NCI-H510A (cell line): ENCODE measurements at places on chromosomes 6 and 20.
A peak's percentile ranks its signal among the peaks of the same experiment; 100 is the strongest.

DNA sequence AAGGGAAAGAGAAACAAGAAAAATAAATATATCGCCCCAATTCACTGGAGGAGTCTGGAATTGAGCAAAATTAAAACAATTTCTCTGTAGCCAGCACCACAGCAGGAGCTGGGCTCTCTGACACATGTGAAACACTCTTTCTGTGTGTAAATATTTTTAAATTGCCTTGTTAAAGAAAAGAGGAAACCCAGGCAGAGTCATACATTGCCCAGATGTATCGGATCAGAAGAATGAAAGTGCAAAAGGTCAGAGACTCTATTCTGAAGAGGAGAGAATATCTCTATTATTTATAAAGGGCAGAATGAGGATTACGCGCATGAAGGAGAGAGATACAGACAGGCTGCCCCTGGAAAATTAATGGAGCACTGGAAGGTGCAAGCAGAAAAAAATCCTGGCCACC is 127.0 kb upstream of the MAN1A1 start:
- DNase-seq = no peak

DNA sequence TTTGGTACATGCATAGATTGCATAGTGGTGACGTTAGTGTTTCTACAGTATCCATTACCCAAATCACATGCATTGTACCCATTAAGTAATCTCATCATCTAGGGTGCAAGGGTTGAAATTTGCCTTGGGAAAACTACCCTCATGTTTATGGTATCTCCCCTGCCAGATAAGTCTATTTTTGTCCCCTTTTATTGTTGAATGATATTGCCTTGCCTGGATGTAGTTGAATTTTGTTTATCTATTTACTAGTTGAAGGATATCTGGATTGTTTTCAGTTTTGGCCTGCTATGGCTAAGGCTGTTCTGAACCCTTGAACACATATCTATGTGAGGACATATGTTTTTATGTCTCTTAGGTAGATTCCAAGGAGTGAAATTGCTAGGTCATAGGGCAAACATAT is 13.4 kb downstream of the HLA-DRB1 start:
- DNase-seq = no peak

DNA sequence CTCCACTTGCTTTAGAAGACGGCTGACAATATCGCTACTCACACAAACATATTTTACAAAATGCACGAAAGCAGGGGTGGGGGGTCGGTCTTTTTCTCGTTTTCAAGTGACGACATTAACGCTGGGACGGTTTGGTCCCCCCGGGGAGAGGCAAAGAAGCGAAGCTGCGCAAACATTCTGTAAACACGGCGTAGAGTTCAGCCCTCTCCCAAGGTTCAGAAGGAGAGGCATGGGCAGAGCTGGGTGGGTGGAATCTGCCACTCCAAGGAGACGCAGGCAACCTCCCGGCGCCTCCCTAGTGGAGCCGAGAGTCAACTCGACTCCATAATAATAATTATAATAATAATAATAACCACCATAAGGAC is 2.4 kb downstream of the NKX2-2 start:
- DNase-seq = no peak

- DNase-seq = peak; percentile 65
These were observed 58.4 kb downstream of the TRIM38 start for GRCh38 chr6:26021001-26021349.

- no peak for DNase-seq
These were observed 391.6 kb downstream of the ADGRB3 start for GRCh38 chr6:69026715-69027114.

- no peak for DNase-seq
These were observed 92.6 kb downstream of the UTRN start for GRCh38 chr6:144377586-144378210.

- no peak for DNase-seq
These were observed 1.9 kb upstream of the NKAIN4 start for GRCh38 chr20:63255931-63256704.

GRCh38 chr20:50149481-50150254 is 3.9 kb downstream of the PEDS1 start:
- DNase-seq = no peak

DNA sequence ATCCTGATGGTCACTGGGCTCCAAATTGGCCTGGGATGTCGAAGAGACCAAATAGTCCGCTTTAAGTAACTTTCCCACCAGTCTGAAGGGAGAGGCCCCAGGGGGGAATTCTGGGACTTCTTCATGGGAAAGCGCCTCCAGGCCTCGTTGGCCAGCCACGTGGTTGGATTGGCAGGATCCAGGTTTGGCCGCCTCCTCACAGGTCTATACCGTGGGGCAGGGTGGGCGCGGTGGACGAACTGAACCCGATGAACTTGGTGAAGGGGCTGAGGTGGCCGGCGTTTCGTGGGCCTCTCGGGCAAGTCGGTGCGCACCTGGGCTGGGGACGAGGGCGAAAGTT is 297 bp downstream of the POM121L2 start:
- no peak for DNase-seq

- no peak for DNase-seq
These were observed 116.3 kb downstream of the TAF4 start for GRCh38 chr20:61949363-61949713.

DNA sequence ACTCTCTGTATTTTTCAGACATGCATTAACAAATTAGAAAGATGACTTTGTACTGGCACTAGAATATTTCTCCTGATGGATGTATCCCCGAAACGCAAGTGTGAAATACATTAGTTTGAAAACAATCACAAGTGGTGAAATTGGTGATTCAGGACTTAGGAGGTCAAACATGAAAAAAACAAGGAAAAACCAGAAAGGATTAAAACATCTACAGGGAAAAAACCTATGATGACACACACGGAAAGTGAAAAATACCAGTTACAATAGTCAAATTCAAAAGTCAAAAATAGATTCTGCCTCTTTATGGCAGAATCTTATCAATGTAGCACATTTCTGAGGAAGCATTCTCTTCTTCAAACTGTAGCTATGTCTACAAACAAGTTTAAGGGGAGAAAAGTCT is 129.0 kb upstream of the SGK1 start:
- no peak for DNase-seq

GRCh38 chr6:89527634-89528033 is 94.7 kb downstream of the ANKRD6 start:
- DNase-seq = no peak

DNA sequence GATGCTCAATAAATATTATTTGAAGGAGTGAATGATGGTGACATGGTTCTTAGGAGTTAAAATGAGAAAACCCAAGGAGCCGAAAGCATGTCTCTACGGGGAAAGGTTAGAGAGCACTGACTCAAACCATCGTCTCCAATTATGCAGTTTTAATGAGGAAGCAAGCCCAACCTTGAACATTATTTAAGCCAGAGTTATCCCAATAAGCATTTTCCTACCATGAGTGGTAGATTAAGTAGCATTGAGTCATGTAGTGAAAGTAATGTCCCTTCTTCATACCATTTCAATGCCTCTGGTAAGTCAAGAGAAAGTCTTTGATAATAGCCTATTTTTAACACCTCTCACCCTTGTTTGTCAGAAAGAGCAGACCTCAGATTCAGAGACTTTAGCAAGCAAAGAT is 13.5 kb downstream of the TSHZ2 start:
- DNase-seq = no peak

GRCh38 chr6:50837589-50838445 is 19.1 kb downstream of the TFAP2B start:
- no peak for DNase-seq

- DNase-seq = no peak
These were observed 144.3 kb upstream of the ZNF184 start for GRCh38 chr6:27617046-27617687.

GRCh38 chr6:132084811-132085509 is 133.8 kb upstream of the CCN2 start:
- DNase-seq = no peak

DNA sequence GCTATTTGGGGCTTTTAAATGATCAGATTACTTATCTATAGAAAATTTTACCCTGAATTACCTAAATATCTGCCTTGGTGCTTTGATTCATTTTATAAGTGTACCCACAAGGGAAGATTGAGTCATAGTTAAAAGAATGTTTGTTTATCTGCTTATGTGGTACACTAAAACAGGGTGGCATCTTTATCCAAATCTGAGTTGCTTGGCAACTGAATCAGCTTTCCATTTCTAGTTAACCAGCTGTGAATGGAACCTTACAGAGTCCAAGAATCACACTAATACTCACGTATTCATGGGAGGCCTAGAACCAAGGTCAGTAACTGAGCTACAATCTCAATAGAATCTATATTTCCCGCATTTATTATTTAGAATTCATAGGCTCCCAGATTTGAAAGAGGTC is 44.0 kb upstream of the CAP2 start:
- no peak for DNase-seq

GRCh38 chr6:33663028-33663427 is 41.9 kb downstream of the ITPR3 start:
- no peak for DNase-seq

DNA sequence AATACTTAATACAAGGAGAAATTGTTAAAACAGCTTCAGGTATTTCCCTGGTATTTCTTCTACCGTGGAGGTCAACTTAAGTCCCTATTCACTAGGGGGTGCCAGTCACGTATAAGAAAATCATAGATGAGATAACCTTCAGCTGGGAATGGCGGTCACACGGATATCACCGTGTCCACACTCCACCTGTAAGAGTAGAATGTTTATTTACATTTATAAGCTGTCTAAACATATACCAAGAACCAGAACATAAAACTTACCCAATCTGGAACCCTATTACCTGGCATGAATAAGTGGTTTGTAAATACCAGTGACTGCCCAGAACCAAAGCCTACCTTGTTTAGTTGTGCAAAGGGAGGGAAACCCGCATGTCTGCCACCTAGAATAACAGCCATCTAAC is 1.9 kb upstream of the ELOVL4 start:
- peak; percentile 35 for DNase-seq

DNA sequence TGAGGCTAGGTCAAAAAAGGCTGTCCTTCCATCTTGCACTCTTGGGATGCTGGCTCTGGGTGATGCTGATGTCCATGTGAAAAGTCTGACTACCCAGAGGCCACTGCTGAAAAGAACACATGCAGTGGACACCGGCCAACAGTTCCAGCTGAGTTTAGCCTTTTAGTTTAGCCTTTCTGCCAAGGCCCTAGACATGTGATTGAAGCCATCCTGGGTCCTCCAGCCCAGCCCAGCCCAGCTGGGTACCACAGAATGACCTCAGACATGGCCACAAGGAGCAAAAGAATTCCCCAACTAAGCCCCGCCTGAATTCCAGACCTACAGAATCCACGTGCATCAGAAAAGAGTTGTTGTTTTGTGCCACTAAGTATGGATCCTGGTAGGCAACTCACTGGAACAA is 17.4 kb downstream of the PIGT start:
- no peak for DNase-seq

DNA sequence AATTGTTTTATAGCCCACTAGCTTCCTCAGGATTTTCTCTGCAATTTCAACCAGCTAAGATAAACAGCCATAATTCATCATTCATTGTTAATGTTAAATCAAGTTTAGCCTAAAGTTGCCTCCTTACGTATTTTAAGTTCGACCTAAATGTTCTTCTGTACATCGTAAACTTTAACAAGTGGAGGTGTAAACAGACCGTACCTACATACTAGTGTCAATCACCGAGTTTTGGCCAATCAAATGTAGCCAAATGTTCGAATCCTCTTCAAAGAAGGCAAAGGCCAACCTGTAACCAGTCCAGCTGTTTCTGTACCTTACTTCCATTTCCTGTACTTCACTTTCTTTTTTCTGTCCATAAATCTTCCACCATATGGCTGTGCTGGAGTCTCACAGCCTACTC is 13.5 kb downstream of the MBOAT1 start:
- no peak for DNase-seq

GRCh38 chr20:12030470-12030869 is 112.8 kb downstream of the BTBD3 start:
- DNase-seq = peak; percentile 33

GRCh38 chr6:71031912-71032311 is 75.1 kb upstream of the B3GAT2 start:
- DNase-seq = no peak

DNA sequence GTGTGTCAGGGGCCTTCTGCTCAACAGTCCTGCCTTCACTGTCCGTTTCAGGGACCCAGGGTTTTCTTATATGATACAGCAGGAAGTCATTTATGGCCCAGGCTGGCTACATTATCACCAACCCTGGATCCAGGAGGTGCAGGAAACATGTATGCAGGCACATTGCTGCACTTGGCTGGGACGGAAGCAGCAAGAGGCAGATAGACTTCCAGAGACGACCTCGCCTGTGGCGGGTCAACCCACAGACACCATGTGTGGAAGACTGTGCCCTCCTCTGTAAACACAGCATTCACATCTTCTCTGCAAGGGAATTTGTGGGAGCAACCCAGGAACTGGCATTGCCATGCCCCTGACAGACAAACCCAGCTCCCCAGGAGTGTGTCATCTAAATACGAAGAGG is 43.7 kb downstream of the TBC1D7 start:
- no peak for DNase-seq

GRCh38 chr20:653590-654416 is 803 bp upstream of the SRXN1 start:
- no peak for DNase-seq

DNA sequence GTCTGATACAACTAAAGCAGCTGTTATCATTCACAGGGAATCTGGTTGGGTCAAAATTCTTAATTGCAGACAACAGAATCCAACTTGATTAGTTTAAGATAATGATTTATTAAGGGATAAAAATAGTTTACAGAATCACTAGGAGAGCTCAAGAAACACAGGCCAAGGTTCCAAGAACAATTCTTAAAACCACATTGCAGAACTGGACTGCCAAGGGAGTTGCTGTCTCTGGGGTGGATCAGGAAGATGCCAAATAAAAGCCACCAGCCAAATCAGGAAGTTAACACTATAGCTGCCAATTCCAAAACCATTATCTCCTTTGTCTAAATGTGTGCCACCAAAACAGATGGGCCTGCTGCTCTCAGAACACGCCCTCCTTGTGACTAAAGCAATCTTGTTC is 53.7 kb downstream of the NUDT3 start:
- DNase-seq = no peak

DNA sequence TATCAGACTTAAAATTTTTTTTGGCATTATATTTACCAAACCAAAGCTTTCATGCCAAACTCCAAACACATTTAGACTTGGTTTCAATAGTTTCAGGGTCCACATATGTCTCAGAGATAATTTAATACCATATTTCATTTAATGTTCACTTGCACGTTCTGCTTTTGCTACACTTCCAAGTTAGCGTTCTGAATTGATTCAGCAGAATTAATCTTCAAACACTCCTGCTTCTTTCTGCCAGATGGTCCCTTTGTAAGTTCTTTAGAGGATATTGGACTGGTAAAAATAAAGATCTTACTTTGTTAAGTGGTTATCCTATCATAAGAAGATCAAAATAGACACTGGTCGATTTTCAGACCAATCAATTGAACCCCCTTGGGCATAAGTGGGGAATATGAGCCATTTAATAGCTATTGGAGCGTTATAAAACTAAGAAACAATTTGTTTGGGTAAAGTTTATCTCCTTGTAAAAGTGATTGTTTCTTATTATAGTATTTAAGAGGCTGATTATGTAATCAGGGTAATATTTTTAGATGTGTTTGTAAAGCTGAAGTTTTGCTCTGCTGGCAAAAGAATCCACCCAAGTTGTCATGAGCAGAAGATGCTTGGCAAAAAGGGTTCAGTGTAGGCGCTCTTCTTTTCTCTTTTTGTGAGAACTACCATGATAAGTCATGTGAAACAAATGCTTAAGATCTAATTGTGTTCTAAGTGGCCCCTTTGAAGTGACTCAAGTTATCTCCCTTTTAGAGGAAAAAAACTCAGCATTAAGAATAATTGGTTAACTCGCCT is 92.2 kb downstream of the MCHR2 start:
- no peak for DNase-seq

GRCh38 chr20:59182401-59183044 is 18.9 kb downstream of the ZNF831 start:
- no peak for DNase-seq
